ENCODE measurements at places on chromosomes 1 and 21.
A peak's percentile ranks its signal among the peaks of the same experiment; 100 is the strongest.

DNA sequence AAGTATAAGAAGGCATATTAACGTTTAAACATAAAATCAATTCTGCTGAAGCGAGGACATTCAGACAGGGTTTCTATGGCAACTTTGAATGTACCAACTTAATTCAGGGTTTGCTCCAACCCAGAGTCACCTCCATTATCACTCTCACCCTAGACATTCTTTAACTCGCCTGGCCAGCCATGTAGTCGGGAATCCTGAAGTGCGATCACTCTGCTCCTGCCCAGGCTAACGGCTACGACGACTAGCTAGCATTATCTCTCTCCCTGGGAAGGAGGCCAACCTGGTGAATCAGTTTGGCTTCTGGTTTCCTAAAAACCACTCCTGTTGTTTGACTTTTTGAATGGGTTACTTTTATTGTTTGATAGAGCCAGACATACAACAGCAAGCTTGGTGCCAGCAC, 38.9 kb upstream of the ZBTB18 start:
- DNase-seq: no peak

- DNase-seq: peak; percentile 47
Measured at GRCh38 chr1:221689138-221689537, 52.8 kb downstream of the DUSP10 start.

- DNase-seq: no peak
Measured at GRCh38 chr1:177897998-177898654, 71.7 kb downstream of the SEC16B start.

DNA sequence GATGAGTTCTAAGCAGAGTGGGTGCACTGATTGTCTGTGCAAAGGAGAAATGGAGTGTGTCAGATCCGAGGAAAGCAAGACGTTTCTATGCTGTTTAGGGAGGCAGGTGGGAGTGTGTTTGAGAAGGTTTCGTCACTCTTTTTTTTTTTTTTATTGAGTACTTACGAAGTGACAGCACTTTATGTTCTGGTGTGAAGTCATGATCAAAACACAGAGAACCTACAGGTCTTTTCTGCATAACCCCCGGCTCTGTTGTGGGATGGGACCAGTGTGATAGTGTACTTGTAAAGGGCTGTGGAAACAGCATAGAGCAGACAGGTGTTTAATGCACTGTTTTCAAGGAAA, 26.7 kb downstream of the MIA3 start:
- no peak for DNase-seq

DNA sequence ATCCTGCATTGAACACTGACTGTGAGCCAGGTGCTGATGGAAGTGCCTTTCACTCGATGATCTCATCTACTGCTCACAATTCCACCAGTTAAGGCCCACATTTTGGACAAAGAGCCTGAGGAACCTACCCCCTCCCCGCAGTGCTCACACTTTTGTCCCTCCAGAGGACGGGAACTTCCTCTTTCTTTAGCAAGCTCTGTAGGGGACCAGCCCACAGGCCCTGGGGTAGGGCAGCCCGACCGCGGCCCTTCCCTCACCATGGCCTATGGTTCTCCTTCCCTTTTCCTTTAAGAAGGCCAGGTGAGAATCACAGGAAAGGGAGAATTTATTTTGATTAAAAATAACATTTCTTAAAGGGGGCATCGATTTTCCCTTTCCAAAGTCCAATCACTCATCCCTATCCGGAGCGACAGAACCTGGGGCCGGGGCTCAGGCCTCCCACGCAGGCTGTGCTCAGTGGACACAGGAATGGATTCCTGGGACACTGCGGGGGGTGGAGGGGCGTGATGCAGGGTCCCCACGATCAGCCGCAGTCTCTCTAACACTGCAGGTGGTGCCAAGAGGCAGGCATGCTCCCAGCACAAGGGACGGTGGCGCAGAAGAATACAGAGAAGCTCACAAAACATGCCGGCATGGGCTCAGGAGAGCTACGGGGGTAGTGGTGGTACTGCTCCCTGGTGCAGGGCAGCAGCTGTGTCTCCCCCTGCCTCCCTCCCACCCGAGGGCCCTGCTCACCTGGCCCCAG, 8.9 kb upstream of the KCNE1 start:
- DNase-seq: peak; percentile 79

DNA sequence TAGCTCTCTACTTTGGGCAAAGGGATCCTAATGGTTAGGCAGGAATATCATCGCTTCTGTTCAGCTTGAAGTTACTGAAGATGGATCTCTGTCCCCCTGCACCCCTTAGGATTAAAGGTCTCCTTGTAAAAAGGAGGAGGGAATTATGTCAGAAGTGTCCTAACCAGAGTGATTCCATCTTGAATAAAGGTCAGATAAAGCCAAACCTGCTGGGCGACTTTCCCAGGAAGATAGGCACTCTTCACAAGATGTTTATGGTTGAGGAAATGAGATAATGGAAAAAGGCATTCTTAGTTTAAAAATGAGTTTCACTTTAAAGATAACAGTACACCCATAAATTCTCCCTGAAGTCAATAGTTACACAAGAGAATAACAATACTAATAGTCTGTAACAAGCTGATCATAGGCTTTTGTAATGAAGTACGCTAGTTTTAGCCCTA, 1.7 kb upstream of the NENF start:
- DNase-seq: no peak

GRCh38 chr1:10556430-10557005, 81.8 kb downstream of the PEX14 start:
- no peak for DNase-seq

- DNase-seq: no peak
Measured at GRCh38 chr21:36741506-36741905, 42.6 kb downstream of the SIM2 start.

- DNase-seq: no peak
Measured at GRCh38 chr21:25867061-25867460, 132.3 kb downstream of the GABPA start.

GRCh38 chr1:160996178-160996577, 24.8 kb downstream of the F11R start:
- peak; percentile 25 for DNase-seq

DNA sequence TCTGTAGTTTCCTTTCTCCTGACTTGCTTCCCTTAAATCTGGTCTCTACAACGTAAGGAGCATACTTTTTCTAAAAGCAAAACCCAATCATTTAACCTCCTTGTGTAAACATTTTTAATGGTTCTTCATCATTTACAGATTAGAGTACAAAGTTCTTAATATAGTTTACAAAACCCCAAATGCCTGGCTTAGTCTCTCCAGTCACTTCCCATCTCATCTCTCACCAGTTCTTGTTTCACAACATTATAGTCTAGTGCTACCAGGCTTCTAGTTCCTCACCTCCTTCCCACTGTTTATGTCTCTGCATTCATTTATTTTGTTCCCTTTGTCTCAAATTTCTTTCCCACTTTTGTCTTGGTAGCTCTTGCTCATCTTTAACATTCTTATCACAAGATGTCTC, 168.4 kb downstream of the FASLG start:
- peak; percentile 31 for DNase-seq

GRCh38 chr1:147825586-147825985, 65.2 kb upstream of the GJA5 start:
- DNase-seq: no peak

DNA sequence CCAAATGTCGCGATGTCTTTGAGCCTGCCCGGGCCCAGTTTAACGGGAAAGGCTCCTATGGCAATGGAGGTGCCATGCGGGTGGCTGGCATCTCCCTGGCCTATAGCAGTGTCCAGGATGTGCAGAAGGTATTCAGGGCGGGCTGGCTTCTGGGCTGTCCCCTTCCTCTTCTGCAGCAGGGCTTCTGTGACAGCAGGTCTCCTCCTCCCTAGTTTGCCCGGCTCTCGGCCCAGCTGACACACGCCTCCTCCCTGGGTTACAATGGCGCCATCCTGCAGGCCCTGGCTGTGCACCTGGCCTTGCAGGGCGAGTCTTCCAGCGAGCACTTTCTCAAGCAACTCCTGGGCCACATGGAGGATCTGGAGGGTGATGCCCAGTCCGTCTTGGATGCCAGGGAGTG, 3.0 kb downstream of the ADPRS start:
- DNase-seq: no peak

- no peak for DNase-seq
Measured at GRCh38 chr1:206723805-206724472, 39.2 kb downstream of the MAPKAPK2 start.

DNA sequence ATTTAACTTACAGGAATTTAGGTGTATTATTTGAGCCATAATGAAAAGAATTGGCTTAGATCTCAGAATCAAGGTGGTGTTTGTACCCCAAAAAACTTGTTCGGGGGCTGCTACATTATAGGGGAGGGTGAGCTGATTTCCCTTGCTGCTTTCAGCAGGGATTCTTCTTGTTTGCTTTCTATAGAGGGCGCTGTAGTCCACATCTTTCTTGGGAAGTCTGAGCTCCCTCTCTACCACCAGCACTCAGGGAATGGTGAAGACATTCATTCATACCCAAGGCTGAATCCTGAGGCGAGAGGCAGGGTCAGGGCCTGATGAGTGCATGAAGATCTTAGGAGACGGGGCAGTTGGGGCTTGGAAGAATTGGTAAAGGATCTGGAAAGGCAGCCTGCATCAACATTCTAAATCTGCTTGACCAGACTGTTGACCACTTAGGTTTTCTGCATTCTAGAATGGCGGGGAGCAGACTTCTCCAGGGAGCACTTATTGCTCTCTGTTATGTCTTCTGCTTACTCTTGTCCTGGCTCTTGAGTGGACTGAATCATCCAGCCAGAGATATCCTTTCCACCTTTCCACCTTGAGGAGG, 18.9 kb downstream of the SPATA46 start:
- peak; percentile 27 for DNase-seq

- DNase-seq: no peak
Measured at GRCh38 chr1:7253988-7254587, 468.8 kb downstream of the CAMTA1 start.

DNA sequence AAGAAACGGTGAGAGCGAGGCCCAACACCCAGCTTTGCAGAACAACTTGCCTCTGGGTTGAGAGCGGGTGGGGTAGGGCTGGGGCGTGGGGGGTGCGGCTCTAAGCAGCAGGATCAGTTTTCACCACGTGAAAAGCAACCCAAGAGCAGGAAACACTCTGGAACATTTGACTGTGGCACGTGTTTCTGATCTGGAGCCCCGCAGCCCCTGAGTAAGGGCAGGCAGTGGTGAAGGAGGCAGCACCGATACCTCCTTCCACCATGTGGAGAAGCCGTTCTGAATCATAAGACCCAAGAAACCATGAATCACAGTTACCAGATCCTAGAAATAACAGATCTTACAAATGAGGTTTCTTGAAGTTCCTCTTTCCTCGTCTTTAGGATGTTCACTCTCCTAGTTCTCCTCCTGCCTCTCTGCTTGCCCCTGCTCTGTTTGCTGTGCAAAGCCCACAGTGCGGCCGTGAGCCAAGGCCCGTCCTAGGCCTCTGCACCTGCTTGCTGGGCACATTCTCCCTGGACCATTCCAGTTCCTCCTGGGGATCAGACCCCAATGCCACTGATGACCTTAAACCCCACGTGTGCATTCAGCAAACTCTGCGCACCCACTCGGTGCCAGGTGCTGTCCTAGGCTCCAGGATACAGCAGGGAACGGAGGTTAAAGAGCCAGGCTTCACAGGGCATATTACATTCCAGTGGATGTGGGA, 31.9 kb downstream of the SLC1A7 start:
- peak; percentile 93 for DNase-seq

GRCh38 chr21:34065027-34065426, 8.4 kb upstream of the MRPS6 start:
- peak; percentile 79 for DNase-seq

DNA sequence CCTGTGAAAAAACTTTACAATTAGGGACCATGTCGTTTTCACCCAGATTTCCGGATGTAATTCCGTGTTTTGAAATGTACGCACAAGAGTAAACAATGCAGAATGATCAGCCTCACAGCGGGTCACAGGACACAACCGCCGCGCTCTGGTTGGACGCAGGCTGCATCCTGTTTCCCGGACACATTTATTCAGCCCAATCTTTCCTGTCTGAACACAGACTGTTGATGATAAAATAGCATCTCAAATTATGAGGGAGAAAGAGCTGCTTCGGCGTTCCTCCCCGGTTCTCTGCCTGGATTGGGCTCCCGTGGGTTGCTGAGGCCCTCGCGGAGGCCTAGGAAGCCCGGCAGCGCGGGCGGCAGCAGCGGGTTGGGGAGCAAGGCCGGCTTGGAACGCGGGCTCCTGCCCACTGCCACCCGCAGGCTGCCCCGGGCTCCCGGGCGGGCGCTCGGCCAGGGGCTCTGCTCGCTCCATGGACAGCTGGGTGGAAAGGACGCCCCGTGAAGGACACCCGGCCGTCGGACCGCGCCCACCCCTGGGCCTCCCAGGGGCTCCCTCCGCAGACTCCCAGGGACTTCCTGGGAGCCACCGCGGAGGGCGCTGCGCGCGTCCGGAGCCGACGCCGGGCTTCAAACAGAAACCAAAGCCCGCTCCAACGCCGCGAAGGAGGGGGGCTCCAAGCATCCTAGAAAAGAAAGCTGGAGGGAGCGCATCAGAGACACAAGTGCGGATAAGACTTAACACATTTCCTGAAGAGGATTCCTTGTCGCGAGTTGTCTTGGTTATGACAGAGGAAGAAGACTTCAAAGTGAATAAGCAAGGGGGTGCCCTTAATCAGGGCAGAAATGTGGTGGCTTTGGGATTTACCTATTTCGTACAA, 122.3 kb downstream of the ESRRG start:
- peak; percentile 35 for DNase-seq

- DNase-seq: no peak
Measured at GRCh38 chr21:46159841-46160656, 4.7 kb upstream of the FTCD start.

DNA sequence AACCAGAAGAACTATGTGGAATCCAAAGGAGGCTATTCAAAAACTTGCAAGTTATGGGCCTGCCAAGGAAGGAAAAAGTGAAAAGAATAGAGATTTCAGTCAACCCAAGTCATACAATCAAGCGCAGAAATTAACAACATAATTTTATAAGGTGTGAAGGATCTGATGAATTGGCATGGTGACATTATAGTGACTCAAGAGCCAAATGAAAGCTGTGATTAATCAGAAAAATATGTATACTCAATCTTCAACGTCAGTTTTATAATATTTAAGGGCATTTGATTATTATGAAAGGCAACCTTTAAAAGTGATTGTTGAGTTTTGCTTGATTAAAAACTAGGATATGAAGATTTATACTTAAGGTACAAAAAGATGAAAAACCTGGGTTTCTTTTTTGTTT, 37.8 kb upstream of the THEM4 start:
- no peak for DNase-seq

GRCh38 chr1:201559679-201560162, 20.8 kb downstream of the NAV1 start:
- DNase-seq: peak; percentile 72

DNA sequence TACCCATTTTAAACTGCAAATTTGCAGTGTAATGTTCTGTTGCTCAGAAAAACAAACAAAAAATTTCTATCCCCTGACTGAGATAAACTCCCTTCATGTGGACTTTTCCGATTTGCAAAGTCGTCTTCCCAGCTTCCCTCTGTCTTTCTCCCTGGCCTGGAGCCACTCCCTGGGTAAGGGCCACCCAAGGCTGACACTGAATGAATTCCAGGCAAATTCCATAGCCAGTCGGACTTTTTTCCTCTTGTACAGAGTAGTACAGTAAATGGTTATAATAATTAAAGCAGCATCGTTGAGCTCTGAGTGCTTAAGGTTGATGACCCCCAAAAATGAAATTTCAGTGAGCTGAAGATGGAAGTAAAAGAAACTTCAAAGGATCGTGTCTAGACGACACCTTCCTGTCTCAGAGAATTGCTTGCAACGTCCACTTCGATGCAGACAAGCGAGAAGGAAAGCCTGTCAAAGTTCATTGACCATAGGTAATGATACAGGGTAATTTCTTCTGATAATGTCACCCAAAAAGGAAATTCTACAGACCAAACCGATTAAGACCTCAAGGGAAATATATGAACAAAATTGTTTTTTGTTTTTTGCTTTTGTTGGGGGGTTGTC, 33.6 kb upstream of the LHX8 start:
- no peak for DNase-seq

Data from inflammatory macrophage (primary cell).